ENCODE measurements at places on chromosomes 4 and X.

DNA sequence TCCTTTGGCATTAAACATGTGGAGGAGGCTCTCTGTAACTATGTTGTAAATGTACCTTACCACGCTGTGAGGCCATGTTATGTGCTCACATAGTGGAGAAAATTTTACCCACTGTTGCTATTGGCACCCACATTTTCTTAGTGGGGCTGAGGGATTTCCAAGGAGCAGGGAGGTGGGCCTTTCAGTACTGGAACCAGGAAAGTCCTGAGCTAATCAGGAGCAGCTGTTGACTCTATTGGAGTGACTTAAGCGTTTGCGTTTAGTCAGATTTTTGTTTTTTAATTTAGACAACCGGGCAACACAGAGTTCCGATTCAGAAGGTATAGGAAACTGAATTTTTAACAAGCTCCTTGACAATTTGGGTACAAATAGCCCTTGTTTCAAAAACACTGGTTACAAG, 30.7 kb upstream of the WDR17 start:
- no peak overlapping the region for H3K4me3 ChIP-seq
- H3K27ac ChIP-seq: no peak overlapping the region
- H3K27me3 ChIP-seq: no peaks in the 10 kb centered on the region
- DNase-seq: no peak
- H3K4me1 ChIP-seq: no peaks in the 10 kb centered on the region

DNA sequence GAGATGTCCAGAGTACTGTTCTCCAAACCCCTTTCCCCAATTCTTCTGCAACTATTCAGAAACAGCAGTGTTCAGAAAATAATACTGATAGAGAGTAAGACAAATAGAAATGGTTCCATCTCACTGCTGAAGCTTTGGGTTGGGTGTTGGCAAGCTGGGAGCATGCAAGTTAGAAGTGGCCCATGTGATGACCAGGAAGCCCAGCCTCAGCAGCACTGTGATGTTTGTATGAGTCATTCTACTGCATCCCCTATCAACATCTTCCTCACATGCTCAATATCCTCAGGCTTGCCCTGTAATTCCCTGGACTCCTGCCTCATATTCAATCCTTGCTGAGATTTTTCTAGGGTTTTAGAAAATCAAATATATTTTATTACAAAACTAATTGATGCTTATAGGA, 96.5 kb downstream of the CHRDL1 start:
- H3K4me3 ChIP-seq: no peak overlapping the region
- no peak overlapping the region for H3K27ac ChIP-seq
- H3K27me3 ChIP-seq: no peaks in the 10 kb centered on the region
- H3K4me1 ChIP-seq: no peaks in the 10 kb centered on the region
- DNase-seq: no peak
- no peaks in the 10 kb centered on the region for H3K36me3 ChIP-seq

DNA sequence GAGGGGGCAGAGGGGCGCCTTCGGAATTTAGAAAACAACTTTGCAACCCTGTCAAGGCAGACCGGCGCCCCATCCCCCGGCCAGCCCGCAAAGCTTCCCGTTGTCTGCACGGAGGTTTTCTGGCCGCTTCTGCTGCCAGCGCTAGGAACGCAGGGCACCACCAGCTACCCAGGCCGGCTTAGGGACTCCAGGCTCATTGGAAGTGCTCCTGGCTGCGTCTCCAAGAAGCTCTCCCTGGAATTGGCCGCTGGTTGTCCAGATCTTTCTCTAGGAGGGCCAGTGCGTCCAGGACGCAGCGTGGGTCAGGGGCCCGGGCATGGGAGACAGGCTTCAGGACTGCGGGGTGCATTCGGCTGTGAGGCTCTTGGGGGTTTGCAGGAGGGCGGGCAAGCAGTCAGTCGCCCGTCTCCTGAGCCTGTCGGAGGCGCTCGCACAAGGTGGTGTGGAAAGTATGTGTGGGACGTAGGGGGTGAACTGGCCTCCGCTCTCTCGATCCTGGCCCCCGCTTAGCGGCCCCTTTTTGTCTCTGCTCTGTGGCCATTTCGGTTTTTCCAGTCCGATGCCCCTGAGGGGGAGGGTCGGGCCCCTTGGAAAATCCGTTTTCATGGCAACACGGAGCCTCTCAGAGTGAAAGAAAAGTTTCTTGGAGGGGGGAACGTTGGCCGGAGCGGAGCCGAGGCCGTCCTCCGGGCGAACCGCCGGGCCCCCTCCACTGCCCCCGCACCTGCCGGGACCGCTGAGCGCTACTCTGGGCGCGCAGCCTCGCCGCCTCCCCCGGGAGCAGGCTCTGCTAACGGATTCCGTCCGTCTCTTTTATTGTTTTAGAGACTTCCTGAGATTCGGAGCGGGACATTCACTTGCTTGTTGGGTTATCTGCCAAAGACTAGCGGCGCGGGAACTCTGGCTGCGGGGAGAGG, 810 bp upstream of the SOX3 start:
- no peak overlapping the region for H3K27ac ChIP-seq
- no peak overlapping the region for H3K4me3 ChIP-seq
- H3K4me1 ChIP-seq: no peaks in the 10 kb centered on the region
- H3K27me3 ChIP-seq: no peaks in the 10 kb centered on the region

- H3K27ac ChIP-seq: no peak overlapping the region
- no peak for DNase-seq
- H3K36me3 ChIP-seq: no peaks in the 10 kb centered on the region
These were observed 339.8 kb upstream of the GATB start for GRCh38 chr4:152100379-152101201.

GRCh38 chr4:139521754-139522401, 34.1 kb downstream of the SETD7 start:
- no peak for DNase-seq
- H3K4me3 ChIP-seq: no peak overlapping the region
- H3K27ac ChIP-seq: no peak overlapping the region
- no peaks in the 10 kb centered on the region for H3K36me3 ChIP-seq
- no peaks in the 10 kb centered on the region for H3K27me3 ChIP-seq
- H3K4me1 ChIP-seq: no peaks in the 10 kb centered on the region

DNA sequence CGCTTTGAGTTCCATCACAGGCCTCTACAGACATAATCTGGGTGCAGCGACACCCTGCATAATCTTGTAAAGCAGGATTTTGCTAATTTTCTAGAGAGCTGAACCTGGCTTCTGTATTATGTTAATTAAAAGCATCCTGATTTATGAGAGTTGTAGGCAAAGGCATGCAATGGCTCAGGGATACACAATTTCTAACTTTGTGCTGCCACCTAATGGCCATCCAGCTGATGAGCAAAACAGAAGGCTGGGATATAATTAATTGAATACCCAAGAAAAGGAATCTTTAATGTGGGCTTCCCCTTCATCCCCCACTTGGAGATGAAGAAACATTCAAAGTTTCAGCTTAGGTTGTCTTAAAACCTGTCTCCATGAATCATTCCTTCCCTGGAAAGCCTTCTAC, 78.1 kb downstream of the BMP15 start:
- no peaks in the 10 kb centered on the region for H3K27me3 ChIP-seq
- no peak for DNase-seq
- no peak overlapping the region for H3K4me3 ChIP-seq
- no peaks in the 10 kb centered on the region for H3K4me1 ChIP-seq

DNA sequence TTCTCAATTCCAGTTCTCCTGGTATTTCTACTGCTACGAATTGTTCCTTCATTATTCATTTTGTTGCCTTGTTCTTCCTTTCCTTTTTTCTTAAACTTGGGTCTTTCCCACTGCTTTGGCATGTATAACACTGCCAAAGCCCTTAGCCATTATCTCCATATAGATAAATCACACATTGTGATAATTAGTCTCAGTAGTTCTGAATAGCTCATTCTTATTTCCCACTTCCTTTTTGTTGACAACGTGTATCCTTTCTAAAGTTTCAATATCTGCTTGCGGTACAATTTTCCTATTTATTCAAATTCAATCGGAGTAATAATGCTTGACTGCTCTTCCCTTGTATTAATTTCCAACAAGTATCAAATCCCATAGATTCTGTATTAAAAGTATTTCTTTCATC, 14.5 kb upstream of the CAMK2D start:
- H3K4me3 ChIP-seq: no peak overlapping the region
- H3K27ac ChIP-seq: no peak overlapping the region
- no peaks in the 10 kb centered on the region for H3K36me3 ChIP-seq

DNA sequence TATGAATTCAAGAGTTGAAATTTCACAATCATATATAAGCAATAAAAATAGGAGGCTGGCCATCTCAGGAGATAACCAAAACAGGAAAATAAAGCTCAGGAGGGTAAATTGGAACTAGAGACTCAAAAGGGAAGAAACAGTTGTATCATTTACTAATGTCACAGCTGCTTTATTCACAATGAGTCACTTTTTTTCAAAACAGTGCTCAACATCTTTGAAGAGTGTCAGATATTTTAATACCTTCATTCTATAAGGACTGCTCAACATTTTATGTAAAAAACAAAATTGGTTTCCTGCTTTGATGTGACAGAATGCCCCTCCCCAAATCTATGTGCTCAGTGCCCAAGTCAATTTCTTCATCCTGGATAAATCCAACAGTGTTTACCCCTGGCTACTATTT, 97.7 kb downstream of the DDX60 start:
- H3K4me1 ChIP-seq: peaks cover 1% of the 10 kb centered on the region
- no peak overlapping the region for H3K27ac ChIP-seq
- no peak overlapping the region for H3K4me3 ChIP-seq
- no peak for DNase-seq
- H3K36me3 ChIP-seq: no peaks in the 10 kb centered on the region

DNA sequence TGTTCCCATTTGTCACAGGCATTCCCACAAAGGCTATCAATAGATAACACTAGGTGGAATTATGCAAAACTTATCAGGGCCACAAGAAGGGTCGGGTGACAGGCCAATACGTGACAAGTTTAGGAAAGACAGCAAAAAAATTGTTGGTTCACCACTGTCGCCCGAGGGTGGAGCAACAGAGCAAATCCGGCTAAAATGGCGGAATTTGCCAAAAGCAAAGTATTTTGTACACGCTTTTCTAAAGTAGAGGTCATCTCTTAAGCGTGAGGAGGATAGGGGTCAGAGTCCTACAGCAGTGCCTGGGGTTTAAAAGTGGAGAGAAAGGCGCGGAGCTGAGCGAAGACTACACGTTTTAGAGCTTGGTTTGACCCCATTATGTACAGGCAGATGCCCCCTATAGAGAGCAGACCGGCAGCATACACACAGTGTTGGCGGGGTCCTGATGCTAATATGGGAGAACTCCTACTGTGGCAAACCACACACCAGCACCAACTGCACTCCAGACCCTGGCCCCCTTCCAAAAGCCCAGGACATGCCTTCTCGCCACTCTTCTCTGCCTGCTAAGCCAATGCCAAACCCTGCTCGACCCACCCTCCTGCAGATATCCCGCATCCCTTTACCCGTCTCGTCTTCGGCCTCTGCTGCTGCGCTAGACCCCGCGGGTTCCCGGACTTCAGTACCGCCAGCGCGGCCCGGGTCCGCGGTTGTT, 733 bp downstream of the CCNA2 start:
- H3K4me3 ChIP-seq: peak overlapping the region; percentile 43
- no peaks in the 10 kb centered on the region for H3K4me1 ChIP-seq
- no peaks in the 10 kb centered on the region for H3K27me3 ChIP-seq

DNA sequence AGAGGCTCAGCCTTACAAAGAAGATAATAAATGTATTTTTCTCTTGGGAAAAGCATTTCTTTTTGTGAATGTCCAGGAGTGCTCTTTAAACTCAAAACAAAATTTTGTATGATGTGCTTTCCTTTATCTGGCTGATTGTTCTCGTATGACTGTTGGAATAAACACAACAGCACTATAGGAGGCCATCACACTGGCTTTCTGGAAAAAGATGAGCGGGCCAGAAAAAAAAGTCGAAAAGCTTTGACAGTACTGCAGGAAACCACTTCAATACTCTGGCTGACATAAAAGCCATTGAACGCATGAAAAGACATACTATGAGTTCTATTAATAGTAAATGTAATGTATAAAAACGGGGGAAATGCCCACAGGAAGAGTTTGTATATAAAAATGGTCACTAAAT, 64.7 kb upstream of the CTSO start:
- H3K36me3 ChIP-seq: no peaks in the 10 kb centered on the region
- no peak overlapping the region for H3K27ac ChIP-seq
- H3K27me3 ChIP-seq: no peaks in the 10 kb centered on the region
- H3K4me3 ChIP-seq: no peak overlapping the region
- no peak for DNase-seq

DNA sequence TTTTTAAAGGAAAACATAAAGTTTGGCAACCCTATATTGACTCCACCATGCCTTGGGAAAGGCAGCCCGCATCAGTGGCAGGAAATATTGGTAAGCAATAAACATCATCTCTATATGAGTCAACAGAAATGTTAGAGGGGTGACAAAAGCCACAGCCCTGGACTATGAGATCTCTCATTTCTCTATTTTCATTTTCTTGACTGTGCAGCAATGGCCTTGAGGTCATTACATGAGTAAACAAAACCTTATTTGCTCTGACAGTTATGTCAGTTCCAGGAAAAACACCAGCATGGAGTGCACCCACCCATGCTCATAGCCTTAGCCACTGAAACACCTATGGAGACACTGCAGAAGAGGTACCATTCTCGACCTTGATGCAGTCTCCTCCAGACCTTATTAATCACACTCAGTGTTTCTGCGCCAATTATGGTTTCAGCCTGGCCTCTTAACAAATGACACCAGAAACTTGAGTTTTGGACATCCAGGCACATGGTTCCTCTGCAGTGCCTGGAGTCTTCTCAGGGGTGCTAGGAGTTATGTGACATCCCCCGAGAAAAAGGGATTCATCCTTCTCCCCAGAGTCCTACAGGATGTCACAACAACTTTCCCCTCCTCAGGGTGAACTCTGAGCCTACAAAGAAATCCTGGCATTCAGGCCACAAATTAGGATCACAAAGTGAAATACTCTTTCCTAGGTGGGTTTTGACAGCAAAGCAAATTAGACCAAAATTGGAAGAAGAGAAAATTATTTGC, 16.0 kb upstream of the HPGD start:
- no peaks in the 10 kb centered on the region for H3K4me1 ChIP-seq
- no peaks in the 10 kb centered on the region for H3K27me3 ChIP-seq
- no peak overlapping the region for H3K4me3 ChIP-seq

GRCh38 chrX:115535421-115535820, 25.6 kb upstream of the PLS3 start:
- no peak for DNase-seq
- H3K27me3 ChIP-seq: no peaks in the 10 kb centered on the region
- no peaks in the 10 kb centered on the region for H3K4me1 ChIP-seq

- no peak overlapping the region for H3K4me3 ChIP-seq
- no peaks in the 10 kb centered on the region for H3K4me1 ChIP-seq
- DNase-seq: no peak
- no peaks in the 10 kb centered on the region for H3K36me3 ChIP-seq
- H3K27ac ChIP-seq: no peak overlapping the region
- no peaks in the 10 kb centered on the region for H3K27me3 ChIP-seq
These were observed 41.1 kb downstream of the LIMCH1 start for GRCh38 chr4:41579043-41579442.

GRCh38 chr4:145957302-145957701, 18.7 kb upstream of the ZNF827 start:
- H3K27me3 ChIP-seq: no peaks in the 10 kb centered on the region
- H3K4me3 ChIP-seq: no peak overlapping the region
- no peaks in the 10 kb centered on the region for H3K36me3 ChIP-seq
- H3K4me1 ChIP-seq: no peaks in the 10 kb centered on the region

- H3K27me3 ChIP-seq: no peaks in the 10 kb centered on the region
- no peak overlapping the region for H3K4me3 ChIP-seq
- H3K27ac ChIP-seq: no peak overlapping the region
These were observed 2.3 kb downstream of the SLC10A6 start for GRCh38 chr4:86846921-86847320.

All from ovary (tissue), 10 donors.